Retina (tissue), 1 donor: ENCODE measurements at places on chromosomes 7 and 10.

- DNase-seq: peak; percentile 32
Observed at GRCh38 chr7:29968683-29969395, 20.8 kb downstream of the SCRN1 start.

DNA sequence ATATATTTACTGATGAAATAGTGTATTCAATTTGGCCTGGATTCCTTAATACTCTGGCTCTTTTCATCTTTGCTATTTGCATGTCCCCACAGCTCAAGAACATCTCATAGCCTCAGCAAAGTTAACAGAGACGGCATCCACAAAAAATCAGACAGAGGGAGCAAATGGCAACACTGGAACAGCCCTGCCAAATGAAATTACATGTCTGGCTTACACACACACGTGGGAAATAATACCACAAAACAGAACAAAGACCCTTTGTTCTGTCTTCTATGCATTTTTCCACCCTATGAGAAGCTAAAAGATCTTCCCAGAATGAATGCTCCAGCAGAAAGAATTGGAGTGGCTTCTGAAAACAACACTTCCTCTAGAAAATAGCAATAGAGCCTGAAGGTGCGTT lies 139.5 kb downstream of the ALOX5 start:
- peak; percentile 49 for DNase-seq

GRCh38 chr10:32210306-32211045 lies 136.5 kb downstream of the EPC1 start:
- no peak for DNase-seq

DNA sequence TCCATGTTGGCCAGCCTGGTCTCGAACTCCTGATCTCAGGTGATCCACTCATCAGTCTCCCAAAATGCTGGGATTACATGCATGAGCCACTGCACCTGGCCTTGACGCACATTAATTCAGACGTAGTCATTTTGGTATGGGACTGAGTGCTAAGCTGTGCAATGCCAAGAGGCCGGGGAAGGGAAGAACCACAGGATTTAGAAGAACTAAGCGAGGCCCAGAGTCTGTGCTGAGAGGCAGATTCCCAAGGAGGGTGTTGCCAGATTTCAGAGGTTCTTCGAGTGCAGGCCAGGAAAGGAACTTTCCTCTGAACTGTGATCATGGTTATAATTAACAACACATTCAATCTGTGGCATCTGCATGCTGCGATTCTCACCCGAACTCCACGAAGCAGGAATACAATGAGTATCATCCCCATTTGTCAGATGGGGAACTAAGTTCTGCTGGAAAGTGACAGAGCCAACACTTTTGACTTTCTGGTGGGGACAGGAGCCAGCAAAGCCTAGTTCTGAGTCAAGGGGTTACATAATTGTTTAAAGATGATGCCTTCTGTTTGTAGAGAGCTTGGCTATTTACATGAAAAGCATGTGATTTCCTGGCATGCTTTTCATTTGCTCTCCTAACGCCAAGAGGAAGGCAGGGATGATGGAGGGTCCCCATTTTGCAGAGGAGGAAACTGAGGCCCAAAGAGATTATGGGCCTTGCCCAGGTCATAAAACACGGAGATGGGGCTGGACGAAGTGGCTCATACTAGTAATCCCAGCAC lies 6.2 kb upstream of the ZAN start:
- no peak for DNase-seq

DNA sequence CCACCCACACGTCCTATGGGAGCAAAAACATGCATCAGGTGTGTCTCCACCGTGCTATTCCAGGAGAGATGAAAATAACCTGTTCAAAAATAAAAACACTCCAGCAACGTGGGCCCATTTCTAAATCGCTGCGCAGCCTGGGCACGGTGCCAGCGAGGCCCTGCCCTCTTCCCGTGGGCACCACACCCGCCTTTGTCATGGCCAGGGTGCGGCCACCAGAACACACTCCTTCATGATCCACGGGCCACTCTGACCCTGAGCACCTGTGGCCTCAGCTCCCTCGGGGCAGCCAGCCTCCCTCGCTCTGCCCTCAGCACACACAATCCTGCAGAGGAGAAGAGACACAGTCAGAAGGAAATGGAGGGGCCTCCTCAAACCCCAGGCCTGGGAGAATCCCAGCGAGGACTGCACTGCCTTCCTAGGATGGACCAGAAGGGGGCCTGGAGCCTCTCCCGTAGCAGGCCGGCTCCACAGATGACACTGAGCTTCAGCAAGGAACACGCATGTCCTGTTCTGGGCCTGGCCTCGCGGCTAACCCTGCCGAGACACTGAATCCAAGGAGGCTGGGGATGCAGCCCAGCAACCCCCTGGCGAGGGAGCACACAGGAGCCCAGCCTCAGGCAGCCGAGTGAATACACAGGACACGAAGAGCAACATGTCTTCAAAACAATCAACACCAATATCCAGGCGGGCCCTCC lies 169.0 kb downstream of the MAD1L1 start:
- DNase-seq: peak; percentile 63

DNA sequence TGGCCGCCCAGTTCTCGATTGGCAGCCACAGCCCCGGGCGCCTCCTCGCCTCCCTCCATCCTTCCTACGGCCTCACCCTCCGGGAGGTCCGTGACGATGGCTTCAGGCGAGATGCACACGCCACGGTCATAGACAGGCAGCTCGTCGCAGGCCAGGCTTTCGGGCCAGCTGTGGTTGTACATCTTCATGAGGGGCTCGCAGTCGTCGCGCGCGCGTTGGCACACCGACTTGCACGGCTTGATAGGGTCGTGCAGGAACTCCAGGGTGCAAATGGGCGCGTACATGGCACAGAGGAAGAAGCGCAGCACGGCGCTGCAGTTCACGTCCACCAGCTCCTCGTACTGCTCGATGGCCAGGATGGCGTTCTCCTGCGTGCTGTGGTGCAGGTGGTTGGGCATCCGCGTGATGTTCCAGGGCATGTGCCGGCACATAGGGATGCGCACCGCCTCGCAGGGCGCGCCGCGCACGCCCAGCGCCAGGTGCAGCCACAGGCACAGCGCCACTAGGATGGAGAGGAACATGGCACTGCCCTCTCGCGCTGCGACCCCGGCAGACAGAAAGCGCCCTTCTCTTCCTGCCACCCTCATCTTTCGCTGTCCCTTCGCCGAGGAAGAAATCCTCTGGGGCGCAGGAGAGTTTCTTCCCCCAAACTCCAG lies 472 bp downstream of the SFRP4 start:
- peak; percentile 82 for DNase-seq

GRCh38 chr7:100141555-100141949 lies 7.2 kb upstream of the LAMTOR4 start:
- DNase-seq: no peak

- no peak for DNase-seq
Observed at GRCh38 chr10:58993480-58994221, 182.8 kb upstream of the PHYHIPL start.

DNA sequence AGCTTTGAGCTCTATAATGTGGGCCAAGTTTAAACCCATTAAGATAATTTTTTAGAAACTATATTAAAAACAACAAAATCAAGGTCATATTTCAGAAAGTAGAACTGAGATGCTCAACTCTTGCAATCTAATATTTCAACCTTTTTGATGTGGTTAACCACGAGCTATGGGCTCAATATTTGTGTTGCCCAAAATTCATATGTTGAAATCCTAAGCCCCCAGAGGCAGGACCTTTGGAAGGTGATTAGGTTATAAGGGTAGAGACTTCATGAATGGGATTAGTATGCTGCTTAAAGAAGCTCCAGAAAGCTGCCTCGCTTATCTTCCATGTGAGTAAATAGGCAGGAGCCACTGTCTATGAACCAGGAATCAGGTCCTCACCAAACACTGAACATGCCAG lies 284.4 kb downstream of the CRPPA start:
- DNase-seq: no peak

DNA sequence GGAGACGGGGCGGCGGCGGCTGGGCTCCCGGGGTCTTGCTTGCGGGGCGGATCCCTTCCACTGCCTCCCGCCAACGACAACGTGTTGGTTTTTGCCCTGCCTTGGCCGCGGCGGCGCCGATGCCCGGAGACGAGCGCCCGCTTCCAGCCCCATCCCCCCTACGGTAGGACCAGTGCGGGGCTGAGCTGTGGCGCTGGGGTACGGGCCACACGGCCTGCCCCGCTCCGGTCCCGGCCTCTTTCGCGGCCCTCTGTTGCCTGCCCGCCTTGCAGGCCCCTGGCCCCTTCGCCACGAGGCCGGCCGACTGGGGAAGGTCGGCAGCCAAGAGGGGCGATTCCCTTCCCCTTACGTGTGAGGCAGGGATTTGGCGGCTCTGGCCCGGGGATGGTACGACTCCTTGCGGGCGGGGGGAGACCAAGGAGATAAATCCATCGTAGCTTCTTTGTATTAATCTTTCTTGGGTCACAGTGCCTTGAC lies 488 bp downstream of the EIF4H start:
- DNase-seq: peak; percentile 82

DNA sequence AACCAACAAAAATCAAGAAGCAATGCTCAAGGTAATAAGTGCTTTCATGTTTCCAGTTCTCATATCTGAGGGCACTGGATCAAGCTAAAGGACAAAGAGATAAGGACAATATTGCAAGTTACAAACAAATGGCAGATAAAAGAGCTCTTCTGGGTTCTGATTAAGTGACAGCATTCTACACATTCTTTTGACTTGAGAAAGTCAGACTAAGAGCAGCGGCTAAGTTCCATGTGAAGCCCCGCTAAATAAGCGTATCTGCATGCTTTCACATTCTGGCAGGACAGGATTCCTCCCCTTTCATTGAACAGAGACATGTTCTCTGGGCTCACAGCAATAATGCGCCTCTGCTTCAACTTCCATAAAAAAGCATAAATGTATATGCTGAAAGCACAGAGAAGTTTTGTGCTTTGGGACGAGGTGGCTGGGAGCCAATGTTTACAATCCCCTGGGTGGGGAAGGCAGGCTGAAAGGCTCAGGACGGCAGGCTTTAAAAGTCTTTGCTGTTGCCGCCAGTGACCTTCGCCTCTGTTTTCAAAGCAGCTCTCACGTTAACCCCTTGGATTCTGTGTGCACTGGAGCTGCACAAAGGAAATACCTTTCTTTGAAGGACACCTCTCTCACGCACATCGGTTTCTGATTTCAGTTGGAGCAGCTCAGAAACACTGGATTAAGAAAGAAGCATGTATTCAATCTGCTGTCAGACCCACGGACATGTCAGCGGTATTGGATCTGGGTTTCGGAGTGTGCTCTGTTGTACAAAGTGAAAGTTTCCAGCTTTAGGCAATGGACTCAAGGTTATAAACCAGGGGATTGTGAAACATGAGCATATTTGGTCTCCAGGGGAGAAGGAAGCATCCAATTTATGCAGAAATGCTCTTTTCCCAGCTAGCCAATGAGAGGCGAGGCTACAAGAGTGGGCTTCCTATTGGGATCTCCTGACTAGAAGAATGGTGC lies 105.4 kb upstream of the FAM133B start:
- DNase-seq: peak; percentile 75

DNA sequence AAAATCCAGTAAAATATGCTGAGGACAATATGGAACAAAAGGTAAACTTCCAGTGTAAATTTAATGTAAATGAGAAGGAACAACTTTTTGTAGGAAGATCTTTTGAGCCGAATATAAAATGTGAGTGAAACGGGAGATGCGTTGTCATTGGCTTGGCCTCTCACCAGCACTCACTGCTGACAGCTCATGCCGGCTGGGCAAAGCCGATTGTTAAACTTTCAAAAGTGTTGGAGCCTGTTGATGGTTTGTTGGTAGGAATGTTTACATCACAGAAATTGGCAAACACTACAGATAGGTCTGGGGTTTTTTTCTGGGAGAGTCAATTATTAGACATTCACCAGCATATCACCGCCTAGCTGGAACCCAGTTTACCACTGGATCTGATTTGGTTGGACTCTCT lies 6.1 kb downstream of the PSTK start:
- no peak for DNase-seq

- DNase-seq: peak; percentile 87
Observed at GRCh38 chr10:94403380-94404213, 1.3 kb downstream of the TBC1D12 start.

DNA sequence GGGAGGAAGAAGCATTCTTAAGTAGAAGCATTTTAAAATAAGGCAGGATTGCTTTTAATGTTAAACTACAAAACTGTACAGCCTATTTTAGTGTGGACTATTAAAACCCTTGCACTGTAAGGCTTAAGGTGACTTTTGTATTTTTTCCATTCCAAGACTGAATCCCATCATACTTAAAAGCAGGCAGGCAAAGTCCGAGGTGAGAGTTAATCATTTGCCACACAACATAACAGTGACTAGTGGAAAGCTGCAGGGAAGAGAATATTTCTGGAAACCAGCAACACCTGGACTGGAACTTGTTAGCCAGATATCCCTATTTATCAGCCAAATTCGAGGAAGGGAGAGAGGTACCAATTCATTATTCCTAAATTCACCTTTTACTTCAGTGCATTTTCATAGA lies 3.5 kb downstream of the PRR15 start:
- DNase-seq: no peak

DNA sequence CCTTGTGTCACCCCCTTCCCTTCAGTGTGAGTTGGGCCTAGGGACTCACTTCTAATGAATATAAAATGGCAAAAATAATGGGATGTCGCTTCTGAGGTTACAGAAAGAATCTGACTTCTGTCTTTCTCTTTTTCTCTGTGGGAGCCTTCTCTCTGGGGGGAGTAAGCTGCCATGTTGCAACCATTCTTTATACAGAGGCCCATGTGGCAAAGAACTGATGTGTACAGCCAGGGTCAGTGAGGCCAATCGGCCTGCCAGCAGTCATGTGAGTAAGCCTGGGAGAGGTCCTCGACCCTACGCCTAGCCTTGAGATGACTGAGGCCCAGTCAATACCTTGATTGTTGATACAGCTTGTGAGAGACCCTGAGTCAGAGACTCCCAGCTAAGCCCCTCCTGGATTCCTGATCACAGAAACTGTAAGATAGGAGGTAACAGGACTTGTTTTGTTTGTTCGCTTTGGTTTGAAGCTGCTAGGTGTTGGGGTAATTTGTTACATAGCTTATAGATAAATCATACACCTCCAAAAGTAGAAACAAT lies 1.7 kb downstream of the TCAF1 start:
- DNase-seq: no peak

- DNase-seq: no peak
Observed at GRCh38 chr10:86439544-86439943, 72.9 kb upstream of the GRID1 start.
